ENCODE measurements at places on chromosomes 13 and 19.

DNA sequence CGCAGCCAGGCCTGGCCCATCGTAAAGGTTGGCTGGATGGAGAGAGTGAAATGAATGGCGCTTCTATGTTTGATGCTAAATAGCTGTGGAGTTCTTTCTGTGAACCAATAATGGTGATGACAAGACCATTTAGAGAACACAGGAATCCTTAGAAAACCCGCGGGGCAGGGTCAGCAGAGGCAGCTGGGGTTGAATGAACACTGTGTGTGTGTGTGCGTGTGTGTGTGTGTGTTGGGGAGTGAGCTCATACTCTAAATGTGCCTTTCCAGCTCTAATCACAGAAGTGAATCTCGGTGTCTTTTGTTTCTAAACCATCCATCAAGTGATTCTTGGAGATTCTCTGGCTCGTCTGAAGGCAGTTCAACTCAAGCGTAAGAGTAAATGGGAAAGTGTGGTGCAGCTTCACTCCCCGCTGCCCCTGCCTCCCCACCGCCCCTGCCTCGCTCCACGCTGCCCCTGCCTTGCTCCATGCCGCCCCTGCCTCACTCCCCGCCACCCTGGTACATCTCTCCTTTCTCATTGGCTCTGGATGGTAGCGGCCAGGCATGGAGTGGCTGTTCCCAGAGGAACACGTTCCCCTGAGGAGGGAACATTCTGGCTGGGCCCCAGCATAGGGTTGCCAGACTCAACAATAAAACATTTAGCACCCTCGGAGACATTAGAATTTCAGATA is 21.2 kb downstream of the TMPRSS9 start:
- DNase-seq, result no peak

DNA sequence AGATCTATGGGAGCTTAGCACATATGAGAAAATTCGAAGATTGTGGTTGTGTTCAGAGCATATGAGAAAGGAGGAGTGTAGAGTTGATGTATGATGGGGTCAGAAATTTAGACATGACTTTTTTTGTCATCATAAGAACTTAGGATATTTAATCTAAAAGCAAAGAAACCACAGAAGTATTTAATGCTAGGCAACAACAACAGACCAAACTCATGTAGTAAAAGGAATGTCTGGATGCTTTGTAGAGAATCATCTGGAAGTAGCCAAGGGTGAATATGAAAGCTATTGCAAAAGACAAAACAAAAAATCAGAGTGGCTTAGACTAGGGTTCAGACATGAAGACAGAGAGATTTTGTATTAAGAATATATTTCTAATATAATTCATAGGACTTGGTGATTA is 190.3 kb downstream of the SLITRK1 start:
- DNase-seq, result no peak

GRCh38 chr19:38557205-38557799 is 60.5 kb downstream of the MAP4K1 start:
- peak; percentile 83 for DNase-seq

DNA sequence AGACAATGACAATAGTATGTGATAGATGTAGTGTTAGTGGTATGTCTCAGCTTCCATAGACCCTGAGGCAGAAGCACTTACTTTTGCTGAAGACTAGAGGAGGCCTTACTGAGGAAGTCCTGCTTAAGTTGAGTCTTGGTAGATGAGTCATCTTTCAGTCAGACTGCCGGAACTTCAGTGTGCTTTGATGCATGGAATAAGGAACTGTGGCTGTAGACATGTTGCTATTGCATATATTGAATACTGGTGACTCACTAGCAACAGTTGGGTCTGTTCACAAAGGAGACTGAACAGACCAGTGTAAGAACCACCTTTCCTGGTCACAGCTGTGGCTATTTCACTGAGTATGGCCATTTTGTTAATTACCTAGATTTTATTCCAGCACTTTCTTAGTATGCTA is 1000.6 kb downstream of the OLFM4 start:
- no peak for DNase-seq

DNA sequence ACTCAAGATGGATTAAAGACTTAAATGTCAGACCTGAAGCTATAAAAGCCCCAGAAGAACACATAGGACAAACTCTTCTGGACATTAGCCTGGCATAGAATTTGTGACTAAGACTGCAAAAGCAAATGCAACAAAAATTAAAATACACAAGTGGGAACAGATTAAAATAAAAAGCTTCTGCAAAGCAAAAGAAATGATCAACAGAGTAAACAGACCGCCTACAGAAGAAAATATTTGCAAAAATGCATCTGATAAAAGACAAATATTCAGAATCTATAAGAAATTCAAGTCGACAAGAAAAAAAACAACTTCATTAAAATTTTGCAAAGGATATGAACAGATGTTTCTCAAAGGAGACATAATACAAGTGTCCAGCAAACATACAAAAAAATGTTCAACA is 537.8 kb downstream of the SLITRK1 start:
- no peak for DNase-seq

GRCh38 chr19:24029941-24030636 is 56.9 kb upstream of the ZNF254 start:
- DNase-seq, result no peak

GRCh38 chr19:50702871-50703829 is 16.5 kb downstream of the SHANK1 start:
- no peak for DNase-seq

GRCh38 chr19:35644987-35645679 is 3.0 kb upstream of the COX6B1 start:
- DNase-seq, result peak; percentile 82

GRCh38 chr19:456547-457110 is 4.2 kb downstream of the SHC2 start:
- DNase-seq, result no peak

DNA sequence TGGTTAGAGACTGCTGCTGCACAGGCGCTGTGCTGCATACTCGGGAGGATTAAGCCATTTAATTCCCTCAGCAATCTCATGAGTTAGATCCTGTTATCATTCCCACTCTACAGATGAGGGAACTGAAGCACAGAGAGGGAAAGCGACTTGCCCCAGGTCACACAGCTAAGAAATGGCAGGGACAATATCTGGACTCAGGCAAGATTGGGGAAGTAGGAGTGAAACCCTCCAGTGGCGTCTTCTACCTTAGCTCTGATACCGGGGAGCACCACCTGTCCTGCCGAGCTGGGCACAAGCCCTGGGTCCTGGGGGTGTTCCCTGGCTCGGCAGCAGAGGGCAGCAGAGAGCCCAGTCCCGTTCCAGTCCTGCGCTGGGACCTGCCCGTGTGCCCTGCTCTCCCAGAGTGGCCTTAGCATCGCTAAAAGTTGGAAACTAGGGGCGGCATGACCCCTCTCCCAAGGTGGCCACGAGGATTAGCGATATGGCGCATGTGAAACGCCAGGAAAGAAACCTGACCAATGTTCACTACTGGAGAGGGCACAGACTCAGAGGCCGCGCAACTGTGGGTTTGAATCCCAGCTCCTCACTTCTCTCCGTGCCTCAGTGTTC is 20.5 kb downstream of the CYTH2 start:
- peak; percentile 83 for DNase-seq

- DNase-seq, result no peak
These were observed 15.1 kb downstream of the DEDD2 start for GRCh38 chr19:42202290-42202880.

- DNase-seq, result no peak
These were observed 81.7 kb upstream of the ARHGEF7 start for GRCh38 chr13:111033172-111034130.

GRCh38 chr13:46529216-46529919 is 23.6 kb upstream of the LRCH1 start:
- no peak for DNase-seq

DNA sequence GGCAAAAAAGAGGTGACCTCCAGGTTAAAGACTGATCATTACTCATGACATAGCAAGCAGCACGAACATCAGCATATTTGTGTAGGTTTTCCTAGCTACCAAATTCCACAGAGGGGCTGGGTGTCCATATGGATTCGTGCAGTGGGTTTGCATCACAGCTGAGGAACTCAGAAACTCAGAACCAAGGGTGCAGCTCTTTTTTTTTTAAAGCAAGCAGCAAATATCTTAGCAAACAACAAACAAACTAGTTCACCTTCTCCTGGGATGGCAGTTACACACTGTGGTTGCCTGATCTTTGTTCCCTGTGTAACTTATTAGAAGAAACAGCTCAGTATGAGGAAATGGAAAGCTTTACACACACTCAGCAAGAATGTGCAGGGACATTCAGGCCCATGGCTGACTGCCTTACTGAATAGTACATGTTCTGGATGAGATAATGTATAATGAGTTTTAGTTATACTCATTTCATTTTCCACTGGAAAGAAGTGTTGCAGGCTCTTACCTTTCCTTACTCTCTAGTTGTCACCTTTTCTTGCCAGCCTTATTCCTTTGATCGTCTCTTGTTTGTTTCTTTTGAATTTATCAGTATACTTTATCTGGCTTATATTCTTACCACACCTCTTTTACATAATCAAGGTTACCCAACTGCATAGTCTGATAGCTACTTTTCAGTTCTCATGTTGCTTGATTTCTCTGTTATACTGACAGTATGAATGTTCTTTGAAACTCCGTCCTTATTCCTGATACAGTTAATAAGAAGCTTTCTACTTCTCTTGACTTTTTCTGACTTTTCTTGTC is 4.3 kb downstream of the NDFIP2 start:
- no peak for DNase-seq

- DNase-seq, result no peak
These were observed 57.2 kb upstream of the KLF12 start for GRCh38 chr13:74191410-74191809.

DNA sequence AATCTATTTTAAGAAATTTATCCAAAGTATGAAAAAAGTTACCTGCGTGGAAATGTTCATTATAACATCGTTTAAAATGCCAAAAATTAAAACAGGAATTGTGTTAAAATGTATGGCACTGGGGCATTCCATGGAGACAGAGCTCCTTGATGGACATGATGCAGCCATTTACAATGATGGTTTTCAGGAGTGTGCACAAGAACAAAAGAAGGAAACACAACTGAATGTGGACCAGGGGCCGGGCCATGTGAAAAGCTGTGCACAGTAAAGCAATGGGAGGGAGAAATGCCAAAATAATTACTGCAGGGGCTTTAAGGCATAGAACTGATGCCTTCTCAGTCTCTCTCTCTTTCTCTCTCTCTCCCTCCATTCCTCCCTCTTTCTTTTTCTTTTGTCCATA is 115.0 kb downstream of the ZNF536 start:
- no peak for DNase-seq

DNA sequence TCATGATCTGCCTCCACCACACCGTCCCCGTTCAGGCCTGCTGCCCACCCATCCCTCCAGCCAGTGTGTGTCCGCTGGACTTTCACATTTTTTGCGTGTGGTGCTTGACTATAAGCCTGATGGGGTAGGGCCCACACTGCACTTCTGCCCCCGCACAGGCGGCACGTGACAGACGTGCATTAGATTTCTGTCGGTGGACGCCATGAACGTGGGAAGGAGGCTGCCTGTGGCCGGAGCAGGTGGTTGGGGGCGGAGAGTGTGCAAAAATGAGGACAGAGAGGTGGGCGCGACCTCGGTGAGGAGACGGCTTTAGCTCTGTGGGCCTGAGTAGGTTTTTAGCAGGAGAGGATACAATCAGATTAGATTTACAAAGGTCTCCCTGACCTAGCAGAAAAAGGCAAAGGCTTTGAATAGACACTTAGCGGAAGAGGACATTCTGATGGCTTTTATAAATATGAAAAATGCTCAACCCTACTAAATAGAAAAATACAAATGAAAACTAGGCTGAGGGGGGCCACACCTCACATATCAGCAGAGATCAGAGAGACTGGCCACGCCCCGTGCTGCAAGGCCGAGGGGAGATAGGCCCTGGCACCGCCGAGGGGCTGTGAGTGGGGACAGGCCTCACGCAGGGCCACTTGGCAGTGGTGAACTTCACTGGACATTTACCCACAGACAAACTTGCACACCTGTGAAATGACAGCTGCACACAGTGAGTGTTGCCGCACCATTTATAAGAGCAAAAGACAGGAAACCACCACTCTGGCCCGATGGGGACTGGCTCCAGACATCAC is 25.4 kb downstream of the PAK4 start:
- DNase-seq, result no peak

DNA sequence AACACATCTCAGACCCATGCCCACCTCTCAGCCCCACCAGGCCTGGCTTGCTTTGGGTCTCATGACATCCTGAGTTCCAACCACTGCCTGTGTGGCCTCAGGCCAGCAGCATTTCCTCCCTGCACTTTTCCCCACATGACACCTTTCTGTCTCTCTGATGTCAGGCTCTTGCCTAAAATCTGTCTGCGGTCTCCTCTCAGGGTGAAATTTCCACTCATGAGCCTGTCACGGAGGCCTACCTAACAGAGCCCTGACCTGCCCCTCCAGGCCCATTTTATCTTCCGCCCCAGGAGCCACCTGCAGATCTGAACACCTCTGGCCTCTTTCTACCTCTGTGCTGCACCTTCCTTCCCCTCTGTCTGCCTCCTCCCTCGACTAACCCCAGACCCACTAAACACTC is 93.5 kb downstream of the ZDHHC20 start:
- no peak for DNase-seq

- no peak for DNase-seq
These were observed 15.4 kb downstream of the TNFAIP8L1 start for GRCh38 chr19:4654437-4655361.

DNA sequence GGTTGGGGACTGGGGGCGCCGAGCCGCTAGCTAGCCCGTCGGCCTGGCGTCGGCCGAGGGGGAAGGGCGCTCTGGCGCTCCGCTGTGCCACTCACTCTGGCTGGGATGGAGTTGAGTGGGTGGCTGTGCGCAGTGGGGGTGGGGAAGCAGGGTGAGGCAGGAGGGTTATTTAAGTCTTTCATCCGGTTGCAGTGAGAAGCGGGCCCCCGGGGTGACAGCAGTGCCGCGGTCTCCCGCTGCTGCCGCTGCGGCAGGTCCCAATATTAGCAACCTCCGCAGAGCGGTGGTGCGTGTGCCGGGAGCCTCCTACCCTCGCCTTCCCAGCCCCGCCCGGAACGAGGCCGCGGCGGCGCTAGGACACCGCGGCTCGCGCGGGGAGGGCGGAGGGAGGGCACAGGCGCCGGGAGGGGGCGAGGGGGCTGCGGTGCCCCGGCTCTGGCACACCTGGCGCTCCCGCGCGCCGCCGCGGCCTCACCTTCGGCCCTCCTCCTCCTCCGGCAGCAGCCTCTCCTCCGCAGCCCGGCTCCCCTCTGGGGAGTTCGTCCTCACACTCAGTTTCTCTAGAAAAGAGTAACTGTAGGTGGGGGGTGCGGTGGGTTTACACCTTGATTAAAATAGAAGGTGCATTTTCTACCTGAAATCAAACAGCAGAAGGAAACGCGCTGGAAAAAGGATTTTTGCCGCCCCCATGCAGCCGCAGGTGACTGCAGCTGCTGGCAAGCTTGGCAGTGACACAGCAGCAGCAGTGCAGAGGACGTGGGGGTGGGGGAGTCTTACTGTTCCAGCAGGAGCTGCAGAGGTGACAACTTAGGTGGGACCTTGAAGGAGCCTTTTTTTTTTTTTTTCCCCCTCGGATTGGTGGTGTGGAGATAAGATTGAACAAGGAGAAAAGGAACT is 4.5 kb downstream of the FGF9 start:
- DNase-seq, result peak; percentile 35

- DNase-seq, result no peak
These were observed 350.2 kb upstream of the TSHZ3 start for GRCh38 chr19:31699421-31699820.

- peak; percentile 16 for DNase-seq
These were observed 13.0 kb upstream of the PROZ start for GRCh38 chr13:113145496-113145895.

Measured in activated CD4-positive, alpha-beta memory T cell treated with anti-CD3 and anti-CD28 coated beads, Interleukin-2, amount 10 ng/mL, durations not matched to agents 7 days and 5 days (primary cell).